ENCODE measurements at places on chromosomes 2 and 18.

- DNase-seq, result no peak
Measured at GRCh38 chr2:135783439-135783838, 41.8 kb downstream of the UBXN4 start.

DNA sequence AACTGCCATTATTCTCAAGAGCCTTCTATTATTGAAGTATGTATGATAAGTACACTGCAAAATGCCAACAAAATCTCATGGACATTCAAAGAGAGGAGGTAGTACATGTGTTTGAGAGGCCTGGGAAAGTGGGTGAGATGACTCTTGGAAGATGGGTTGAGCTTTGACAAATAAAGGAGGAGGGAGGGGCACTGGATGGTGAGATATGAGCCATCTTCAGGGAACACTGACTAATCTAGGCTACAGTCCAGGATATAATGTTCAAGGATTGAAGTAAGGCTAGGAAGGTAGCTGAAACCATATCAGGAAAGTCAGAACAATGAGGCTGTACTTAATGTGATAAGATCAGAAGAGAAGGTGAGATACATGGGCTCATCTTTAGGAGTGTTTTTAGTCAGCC, 559.7 kb downstream of the ZEB2 start:
- no peak for DNase-seq

- no peak for DNase-seq
Measured at GRCh38 chr18:7946734-7947377, 379.7 kb downstream of the PTPRM start.

DNA sequence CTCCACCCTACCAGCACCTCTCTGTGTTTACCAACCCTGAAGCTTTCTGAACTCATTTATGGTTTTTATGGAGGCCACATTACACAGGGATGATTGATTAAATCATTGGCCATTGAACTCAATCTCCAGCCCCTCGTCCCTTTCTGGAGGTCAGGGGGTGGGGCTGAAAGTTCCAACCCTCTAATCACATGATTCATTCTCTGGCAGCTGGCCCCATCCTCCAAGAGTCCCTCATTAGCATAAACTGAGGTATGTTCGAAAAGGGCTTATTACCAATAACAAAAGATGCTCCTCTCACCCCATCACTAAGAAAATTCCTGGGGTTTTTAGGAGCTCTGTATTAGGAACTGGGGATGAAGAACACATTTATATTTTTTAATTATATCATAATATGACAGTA, 92.3 kb downstream of the DIS3L2 start:
- peak; percentile 44 for DNase-seq

- DNase-seq, result peak; percentile 87
Measured at GRCh38 chr2:222690564-222691200, 19.2 kb downstream of the MOGAT1 start.

DNA sequence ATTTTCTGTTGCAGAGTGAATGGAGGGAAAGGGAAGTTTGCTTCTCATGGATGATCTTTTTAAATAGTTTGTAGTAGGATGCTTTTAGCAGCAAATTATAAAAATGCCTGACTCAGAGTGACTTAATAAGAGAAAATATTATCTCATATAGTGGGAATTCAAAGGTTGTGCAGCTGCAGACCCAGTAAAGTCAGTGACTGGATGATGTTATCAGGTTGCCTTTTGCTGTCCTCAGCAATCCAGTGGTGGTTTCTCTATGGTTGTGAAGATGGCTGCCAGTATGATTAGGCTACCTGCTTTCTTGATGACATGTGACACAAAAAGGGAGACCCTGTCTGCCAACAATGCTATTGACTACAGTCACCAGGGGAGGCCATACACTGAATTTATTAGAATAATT, 184.8 kb downstream of the DIS3L2 start:
- no peak for DNase-seq

DNA sequence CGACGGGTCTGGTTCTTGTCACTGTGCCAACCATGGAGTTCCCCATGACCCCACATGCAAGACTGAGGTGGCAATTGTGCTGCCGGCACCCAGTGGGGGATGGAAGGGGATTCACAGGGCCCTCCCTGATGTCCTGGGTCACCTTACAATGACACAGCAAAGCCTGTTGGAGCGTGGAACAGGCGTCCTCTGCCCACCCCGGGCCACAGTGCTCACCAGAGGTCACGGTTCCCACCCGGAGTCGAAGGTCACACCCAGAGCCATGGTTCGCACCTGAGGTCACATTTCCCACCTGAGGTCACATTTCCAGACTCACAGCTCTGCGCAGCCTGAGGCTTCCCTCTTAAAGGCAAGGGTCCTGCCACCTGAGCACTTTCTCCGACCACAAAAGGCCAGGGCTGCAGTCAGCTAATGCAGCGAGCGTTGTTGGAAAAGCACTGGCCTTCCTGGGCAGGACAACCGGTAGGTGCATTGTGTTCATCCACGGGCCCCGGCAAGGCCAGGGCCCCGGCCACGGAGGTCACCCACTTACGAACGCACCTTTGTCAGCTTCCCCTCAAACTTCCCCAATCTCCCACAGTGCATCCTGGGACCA, 24.0 kb downstream of the KIF1A start:
- DNase-seq, result no peak

DNA sequence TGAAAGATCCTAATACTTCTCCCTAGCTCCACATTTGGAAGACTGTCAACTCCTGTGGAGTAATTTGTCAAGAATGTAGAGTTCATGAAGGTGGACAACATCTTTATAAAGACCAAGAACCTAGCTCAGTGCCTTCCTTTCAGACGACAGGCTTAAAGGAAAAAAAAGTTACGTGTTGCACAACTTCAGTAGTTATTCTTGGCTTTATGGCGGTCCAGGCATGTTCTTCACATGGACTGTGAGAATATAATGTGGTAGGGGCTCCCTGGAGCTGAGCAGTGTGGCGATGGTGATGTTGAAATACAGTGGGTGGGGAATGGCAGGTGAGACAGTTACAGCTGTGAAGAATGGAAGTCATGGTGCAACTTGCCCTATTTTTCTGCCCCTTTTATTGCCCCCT, 3.9 kb downstream of the TAF1B start:
- no peak for DNase-seq

- no peak for DNase-seq
Measured at GRCh38 chr2:257429-257828, 6.4 kb downstream of the SH3YL1 start.

DNA sequence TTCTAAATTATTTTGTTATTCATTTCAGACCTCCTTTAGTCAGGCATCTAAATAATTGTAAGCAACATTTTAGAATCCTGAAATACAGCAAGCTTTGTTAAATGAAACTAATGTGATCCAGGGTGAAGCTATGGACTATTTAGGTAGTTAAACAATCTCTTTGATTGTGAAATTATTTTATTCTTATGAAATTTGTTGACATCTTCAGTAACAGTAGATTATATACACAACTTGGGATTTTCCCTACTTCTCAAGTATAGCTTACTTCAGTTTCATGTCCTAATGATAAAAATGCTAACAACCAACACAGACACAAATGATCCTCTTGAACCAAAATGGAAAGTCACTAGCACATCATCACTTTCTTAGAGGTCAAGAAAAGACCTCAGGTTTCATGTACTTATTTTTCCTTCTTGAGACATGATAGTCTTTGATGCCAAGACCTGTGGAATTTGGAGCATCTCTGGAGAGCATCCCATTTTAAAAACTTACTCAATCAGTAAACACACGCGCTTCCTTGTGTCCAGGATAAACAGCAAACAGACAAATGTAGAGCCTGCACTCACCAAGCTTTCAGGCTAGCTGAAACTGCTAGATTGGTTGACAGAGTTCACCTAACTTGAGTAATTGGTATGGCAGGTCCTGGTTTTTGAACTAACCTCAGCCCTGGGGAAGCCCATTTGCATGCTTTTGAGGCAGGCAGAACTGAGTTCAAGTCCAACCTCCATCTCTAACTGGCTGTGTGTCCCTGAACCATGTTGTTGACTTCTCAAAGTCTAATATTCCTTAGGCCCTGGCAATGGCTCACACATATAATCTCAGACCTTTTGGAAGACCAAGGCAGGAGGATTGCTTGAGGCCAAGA, 47.8 kb downstream of the KCTD18 start:
- DNase-seq, result no peak

- DNase-seq, result no peak
Measured at GRCh38 chr18:75252136-75252535, 41.5 kb downstream of the TSHZ1 start.

DNA sequence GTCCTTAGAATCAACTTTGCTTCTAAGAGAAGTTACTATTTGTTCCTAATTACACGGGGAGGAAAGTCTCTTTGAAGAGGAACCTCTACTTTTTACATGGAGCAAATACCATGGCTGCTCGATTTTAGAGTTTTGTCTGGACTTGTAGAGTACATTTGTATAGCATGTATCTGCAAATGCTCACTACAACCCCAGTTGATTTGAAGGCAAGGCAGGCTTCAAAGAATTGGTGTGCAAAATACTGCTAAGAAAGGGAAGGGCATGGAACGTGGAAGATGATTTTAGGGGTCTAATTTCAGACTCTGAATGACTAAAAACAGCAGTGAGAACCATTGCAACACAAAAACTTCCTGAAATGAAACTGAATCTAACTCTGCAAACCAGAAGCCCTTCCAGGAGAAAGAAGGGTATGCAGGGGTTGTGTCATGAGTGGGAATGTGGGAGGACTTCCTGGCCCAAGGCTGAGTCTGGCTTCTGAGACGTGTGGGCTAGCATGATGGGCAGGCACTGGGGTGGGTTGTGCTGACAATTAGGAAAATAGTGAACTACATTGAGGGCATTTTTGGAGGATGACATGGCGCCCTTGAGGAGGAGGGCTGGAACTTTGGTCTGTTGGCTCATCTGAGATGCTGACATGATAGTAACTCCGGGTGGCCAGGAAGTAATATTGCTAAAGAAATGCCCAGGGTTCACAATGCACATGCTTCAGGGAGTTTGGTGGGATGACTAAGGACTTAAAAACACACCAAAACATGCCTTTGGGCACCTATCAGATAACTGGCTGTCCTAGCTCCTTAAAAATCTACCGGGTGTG, 18.9 kb upstream of the IL1R2 start:
- DNase-seq, result no peak

- DNase-seq, result no peak
Measured at GRCh38 chr2:48756289-48756688, 765 bp upstream of the LHCGR start.

- no peak for DNase-seq
Measured at GRCh38 chr2:189802396-189802912, 18.2 kb downstream of the PMS1 start.

DNA sequence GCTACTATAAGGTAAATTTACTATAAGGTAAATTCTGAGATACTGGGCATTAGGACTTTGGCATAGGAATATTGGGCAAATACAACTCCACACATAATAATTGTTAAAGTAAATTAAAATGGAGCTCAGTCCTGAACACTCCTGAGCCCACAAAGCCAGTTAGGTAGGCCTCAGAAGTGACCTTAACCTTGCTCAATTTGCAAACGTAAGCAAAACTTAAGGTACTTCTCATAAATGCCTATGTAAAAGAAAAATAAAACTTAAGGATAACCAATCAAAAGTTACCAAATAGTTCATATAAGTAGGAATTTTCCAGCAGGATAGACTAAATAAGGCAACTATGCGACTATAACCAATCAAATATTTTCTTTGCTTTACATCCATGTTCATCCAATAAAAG, 197.7 kb downstream of the MC4R start:
- DNase-seq, result no peak

GRCh38 chr18:54261894-54262293, 7.4 kb upstream of the POLI start:
- no peak for DNase-seq

DNA sequence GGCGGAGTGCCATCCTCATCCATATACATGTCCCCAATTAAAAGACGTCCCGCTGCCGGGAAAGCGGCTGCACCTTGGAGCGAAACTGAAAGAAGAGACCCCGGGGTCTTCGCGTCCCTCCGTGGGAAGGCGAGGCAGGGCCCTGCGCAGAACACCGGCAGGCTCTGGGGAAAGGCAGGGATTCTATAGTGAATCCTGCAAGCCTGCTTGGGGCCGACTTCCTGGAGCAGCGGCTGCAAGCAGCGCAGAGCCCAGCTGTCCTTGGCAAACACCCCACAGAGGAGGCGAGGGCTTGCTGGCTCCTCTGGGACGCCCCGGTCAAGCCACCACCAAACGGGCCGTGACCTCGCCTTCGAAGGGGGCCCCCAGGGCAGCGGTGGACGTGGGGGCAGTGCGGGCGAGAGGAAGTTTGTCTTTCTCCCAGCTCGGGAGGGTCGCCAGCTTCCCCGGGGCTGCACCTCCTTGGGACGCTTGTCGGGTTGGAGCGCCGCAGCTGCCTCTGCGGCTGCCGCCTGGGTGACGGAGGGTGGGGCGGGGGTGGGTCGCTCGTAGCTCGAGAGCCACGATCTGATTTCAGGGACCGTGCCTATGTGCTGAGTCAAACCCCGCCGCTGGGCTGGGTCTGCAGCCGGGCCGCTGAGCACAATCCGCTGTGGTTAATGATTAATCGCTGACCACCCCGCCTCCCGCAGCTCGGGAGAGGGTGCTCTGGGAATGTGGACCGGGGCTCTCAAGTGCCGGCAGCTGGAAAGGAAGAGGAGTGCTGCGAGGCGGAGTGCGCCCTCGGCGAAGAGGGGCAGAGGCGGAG, 486 bp upstream of the GPR39 start:
- peak; percentile 62 for DNase-seq

DNA sequence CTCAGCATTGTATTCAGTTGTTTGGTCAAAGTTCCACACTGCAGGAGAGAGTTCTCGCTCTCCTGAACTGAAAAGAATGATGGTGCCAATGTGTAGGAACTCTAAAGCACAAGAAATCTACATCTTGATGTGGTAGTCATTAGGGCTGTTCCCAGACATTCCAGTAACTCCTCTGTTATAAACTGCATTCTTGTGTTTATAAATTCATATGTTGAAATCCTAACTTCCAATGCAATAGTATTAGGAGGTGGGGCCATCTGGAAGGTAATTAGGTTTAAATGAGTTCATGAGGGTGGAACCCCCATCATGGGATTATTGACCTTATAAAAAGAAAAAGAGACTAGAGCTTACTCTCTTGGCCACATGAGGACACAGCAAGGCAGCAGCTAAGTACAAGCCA, 239.6 kb downstream of the CDH20 start:
- no peak for DNase-seq

- no peak for DNase-seq
Measured at GRCh38 chr2:101743288-101743687, 45.8 kb downstream of the MAP4K4 start.

DNA sequence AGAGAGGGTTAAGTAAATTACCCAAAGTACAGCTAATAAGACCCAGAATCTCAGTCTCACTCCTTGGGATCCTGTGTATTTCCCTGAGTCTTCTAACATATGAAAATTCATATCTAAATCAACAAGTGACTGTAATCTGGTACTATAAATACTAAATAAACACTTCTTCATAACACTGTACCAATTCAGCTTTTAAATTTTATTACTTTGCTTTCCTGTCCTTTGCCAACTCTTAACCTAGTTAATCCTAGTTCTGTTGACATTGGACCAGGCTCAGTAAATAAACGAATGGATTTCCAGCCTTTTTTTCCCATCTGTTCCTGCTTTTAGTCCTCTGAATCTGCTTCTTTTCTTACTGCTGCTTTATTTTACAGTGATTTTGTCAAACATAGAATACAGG, 13.8 kb downstream of the MRPL35 start:
- no peak for DNase-seq

DNA sequence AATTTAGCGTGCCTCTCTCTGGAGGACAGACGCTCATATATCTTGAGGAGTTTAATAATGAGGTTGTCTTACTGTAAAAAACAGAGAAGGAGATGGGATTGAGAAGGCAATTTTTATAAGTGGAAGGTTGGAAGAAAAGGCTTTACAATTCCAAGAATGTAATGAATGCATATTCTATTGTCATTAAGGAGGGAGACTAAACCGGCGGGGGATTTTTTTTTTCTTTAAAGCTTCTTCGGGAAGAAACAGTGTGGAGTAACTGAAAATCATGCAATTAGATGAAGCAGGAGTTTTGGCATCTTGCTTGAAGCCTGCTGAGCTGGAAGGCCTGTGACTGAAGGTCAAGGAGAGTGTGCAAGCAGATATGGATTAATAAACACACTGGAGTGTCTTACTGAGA, 124.4 kb downstream of the HRH4 start:
- DNase-seq, result no peak

All from NT2/D1 (cell line).